ENCODE measurements at places on chromosomes 12 and 14.

DNA sequence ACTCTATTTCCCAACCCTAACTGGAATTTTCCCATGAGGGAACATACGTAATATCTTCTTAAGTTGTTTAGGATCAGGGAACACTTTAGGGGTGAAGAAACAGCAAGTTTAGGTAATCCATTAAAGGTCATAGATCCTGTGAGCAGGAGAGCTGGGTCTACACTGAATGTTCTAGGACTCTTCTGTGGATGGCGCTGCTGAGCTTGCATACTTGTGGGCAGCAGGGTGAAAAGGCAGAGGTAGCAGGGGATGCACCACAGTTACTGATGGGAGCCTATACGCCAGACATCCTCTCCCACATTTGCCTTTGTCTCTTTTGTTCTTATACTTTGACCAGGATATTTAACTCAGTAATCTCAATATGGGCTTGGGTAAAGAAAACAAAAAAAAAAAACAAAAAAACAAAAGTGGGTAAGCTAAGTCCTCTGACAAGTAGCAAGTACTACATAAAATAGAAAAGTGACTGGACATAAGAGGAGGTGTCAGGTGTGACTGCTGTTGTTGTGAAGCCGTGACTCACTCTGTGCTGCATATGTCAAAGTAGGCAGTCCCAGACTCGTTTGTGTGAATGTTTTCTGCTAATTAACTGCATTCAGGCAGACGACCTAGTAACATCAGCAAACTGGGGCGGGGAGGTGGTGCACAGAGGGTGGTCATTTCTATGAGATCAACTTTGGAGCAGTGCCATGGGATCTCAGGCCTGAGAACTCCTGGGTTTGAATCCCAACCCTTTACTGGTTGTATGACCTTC, 31.6 kb downstream of the NEUROD4 start:
- no peak for DNase-seq

DNA sequence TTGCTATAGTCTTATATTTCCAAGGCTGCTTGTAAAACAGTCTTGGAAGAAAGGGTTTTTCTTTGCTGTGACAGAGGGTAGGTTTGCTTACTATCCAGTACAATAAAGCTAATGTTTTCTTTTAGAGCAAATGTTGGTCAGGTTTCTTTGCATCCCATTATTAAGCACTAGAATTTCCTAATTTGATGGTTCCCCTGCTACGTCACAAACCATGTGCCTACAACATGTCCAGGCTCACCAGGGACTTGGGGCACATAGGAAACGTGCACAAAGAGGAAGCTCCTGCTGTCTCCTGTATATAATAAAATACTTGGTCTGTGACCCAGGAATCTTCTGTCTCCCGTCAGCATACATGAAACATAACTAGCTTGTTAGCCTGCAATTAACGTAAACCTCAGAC, 486.3 kb upstream of the LRFN5 start:
- no peak for DNase-seq

DNA sequence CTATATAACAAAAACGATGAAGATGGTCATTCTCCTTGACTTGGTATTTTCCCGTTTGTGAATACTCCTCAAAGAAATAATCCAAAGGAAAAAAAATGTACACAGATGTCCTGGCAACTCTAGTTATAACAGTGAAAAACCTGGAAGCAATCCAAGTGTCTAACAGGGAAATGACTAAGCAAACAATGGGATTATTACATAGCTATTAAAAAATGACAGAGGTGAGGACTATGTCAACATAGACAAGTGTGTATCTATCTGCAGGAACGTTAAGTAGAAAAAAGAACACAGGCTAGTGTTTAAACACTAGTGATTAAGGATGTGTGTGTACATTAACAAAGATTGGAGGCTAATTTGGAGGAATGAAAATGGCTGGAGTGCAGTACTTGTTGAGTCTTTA, 5.9 kb upstream of the APOLD1 start:
- no peak for DNase-seq

GRCh38 chr14:56659964-56660551, 80.5 kb downstream of the TMEM260 start:
- DNase-seq, result no peak

GRCh38 chr12:1592444-1593173, 1.8 kb downstream of the FBXL14 start:
- DNase-seq, result peak; percentile 62

GRCh38 chr12:71686658-71687025, 760 bp downstream of the TMEM19 start:
- DNase-seq, result no peak

GRCh38 chr12:4160314-4161040, 113.1 kb upstream of the CCND2 start:
- no peak for DNase-seq

- DNase-seq, result no peak
Observed at GRCh38 chr14:72864712-72865365, 29.1 kb downstream of the DPF3 start.

DNA sequence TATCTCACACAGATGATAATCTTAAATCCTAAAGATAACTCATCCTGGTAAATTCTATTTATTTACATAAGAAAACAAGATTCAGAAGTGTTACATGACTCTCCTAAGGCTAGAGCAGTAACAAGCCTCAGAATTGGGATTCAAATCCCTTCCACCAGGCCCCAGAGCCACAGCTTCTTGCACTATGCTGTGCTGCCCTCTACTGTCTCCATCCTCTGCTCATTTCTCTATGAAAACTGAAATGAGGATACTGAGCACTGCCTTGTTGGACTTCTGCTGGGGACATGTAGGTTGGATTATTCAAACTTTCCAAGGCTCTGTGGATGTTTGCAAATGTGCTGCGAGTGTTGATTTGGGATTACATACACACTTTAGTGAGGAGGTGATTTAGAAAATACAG, 23.5 kb upstream of the C12orf50 start:
- DNase-seq, result no peak

DNA sequence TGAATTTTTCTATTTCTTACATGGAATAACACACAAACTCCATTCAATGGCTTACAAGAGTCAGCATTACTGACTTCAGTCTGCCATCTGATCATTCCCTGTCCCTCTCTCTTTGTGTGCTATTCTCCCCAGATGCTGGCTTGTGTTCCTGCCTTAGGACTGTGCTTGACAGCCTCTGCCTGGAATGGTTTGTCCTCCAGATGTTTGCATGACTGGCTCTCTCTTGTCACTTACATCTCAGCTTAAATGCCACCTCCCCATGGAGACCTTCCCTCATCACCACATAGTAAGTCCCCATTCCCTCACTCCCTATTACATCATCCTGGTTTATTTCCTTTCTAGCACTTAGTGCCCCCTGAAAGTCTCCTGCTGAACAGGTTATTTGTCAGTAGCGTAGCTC, 181.6 kb downstream of the KTN1 start:
- no peak for DNase-seq

GRCh38 chr12:15777355-15778012, 11.7 kb downstream of the EPS8 start:
- no peak for DNase-seq

GRCh38 chr12:95988506-95989275, 7.5 kb downstream of the HAL start:
- no peak for DNase-seq

- DNase-seq, result no peak
Observed at GRCh38 chr14:50039734-50040400, 76.5 kb downstream of the VCPKMT start.

- DNase-seq, result no peak
Observed at GRCh38 chr12:47276621-47277309, 197.0 kb upstream of the AMIGO2 start.

DNA sequence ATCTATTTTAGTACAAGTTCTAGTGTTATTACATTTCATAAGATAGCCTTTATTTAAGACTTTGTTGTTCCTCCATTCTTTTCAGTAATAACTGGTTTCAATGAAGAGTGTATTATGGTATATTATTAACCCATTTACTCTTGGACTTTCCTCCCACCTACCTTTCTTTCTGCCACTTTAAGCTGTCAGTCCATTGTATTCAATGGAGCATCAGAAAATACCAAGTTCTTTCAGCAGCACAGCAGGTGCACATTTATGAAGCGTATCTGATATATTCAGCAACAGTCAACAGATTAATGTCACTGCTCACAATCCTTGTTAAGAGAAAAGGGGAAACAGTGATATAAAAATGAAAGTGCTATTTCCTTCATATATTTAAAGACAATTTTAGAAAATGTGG, 660.9 kb downstream of the C12orf50 start:
- no peak for DNase-seq

GRCh38 chr12:45909041-45909713, 81.2 kb downstream of the SCAF11 start:
- DNase-seq, result no peak

- DNase-seq, result no peak
Observed at GRCh38 chr14:60014402-60014801, 77.3 kb upstream of the PCNX4 start.

- no peak for DNase-seq
Observed at GRCh38 chr12:29781705-29782266, 2.0 kb downstream of the TMTC1 start.

DNA sequence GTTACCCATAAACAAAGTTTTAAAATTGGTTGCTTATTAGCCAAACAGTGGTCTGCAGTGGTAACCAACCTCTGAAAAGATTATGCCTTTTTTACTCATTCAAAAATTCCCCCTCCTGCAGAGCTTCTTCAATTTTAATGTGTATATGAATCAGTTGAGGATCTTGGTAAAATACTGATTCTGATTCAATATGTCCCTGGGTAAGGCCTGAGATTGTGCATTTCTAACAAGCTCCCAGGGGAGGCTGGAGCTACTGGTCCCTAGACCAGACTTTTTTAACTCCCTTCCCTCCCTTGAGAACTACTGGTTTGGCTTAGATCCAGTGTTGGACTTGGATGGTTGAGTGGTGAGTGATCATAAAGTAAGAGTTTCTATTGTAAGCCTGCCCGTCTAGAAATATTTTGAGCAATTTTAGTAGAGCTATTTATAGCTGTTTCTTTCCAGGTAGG, 90.2 kb downstream of the FUT8 start:
- no peak for DNase-seq

- no peak for DNase-seq
Observed at GRCh38 chr12:79083181-79083580, 218.6 kb downstream of the SYT1 start.

DNA sequence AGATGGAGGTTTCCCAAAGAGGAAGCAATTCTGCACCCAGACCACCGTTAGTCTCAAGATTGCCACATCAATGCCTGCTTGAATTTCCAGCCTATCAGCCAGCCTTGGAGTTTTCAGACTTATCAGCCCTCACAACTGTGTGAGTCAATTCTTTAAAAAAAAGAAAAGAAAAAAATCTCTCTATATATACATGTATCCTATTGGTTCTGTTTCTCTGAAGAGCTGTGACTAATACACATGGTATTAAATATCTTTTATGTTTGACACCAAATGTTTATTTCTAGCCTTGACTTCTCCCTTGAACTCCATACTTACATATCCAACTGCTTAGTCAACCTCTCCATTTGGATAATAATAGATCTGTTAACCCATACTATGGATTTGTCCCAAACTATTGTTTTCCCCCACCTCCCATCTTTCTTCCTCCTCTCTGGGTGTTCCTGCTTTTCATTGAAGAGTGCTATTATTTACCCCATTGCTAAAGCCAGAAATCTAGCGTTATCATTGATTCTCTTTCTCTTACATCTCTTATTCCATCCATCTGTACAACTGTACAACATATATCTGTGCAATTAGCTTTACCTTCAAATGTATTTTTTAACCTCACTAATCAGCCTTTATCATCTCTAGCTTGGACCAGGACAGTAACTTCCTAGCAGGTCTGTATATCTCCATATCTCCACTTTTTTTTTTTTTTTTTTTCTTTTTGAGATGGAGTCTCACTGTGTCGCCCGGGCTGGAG, 22.7 kb upstream of the EID3 start:
- DNase-seq, result no peak

DNA sequence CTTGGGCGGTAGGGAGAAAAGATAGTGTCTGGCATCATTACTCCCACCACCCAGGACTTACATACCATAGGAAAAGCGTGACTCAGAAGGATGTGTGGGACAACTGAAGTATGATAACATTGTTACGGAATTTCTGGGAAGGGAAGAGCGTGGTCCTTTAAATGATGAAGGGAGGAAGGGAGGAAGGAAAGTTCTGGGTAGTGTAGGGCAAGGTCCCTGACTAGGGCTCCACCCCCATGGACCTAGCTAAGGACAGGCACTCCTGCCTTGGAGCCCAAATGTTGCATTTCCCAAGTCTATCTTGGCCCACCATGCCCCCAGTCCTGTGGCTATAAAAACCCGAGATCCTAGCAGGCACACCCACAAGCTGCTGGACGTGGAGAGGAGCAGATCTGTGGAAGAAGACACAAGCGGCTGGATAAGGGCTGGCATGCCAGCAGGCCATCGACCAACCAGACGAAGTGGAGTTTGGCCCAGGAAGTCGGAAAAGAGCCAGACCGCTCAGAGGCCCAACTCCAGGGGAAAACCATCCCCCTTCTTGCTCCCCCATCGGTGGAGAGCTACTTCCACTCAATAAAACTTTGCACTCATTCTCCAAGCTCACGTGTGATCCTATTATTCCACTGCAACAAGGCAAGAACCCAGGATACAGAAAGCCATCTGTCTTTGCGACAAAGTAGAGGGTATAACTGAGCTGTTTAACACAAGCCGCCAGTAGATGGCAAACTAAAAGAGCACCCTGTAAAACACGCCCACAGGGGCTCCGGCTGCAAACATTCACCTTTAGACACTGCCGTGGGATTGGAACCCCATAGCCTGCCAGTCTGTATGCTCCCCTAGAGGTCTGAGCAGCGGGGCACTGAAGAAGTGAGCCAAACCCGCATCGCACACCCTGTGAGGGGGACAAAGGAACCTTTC, 23.0 kb upstream of the RAB21 start:
- no peak for DNase-seq

DNA sequence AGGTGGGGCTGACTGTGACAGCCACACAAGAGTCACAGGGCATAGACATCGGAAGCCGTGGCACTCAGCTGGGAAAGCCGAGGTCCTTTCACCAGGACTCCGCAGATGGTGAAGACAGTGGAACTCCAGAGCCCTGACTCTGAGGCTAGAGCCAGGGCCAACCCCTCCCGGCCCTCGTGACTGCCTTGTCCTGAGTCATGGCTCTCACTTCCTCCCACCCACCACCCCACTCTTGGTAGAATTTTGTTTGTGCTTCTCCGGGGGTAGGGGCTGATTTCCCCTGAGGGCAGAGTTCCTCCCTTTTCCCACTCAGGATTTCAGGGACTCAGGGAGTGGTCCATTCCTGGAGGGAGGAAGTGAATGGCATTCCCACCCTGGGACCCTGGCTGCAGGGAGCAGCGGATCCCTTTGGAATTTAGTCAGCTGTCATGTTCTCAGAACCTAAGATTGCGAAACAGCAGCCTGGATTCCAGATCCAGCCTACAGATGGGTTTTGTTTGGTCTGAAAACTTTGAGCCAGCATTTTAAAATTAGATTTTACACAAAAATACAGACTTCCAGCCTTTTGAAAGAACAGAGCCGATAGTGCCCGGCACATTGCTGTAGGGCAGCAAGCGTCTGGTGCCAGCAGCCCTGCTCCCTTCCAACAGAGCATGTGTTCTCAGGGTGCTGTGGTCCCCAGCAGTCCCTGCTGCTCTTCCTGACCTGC, 50.7 kb downstream of the TPCN1 start:
- no peak for DNase-seq

GRCh38 chr14:71620401-71620800, 311.8 kb upstream of the RGS6 start:
- no peak for DNase-seq

GRCh38 chr12:22682663-22683062, 57.7 kb downstream of the ETNK1 start:
- no peak for DNase-seq

GRCh38 chr14:102227184-102227964, 77.6 kb downstream of the MOK start:
- DNase-seq, result no peak
